ENCODE measurements at places on chromosomes 6 and 20. TPM values are rescaled to one million over a fixed set of nuclear protein-coding genes. Genes with fewer than 3 reads are reported as not detected.
A peak's percentile ranks its signal among the peaks of the same experiment; 100 is the strongest.

FOXQ1 gene
- 0.24 TPM for total RNA-seq

- no peak for DNase-seq
Observed at GRCh38 chr20:18041462-18041861, 16.3 kb downstream of the OVOL2 start.

GRCh38 chr6:8941577-8941976 lies 506.2 kb upstream of the SLC35B3 start:
- DNase-seq: no peak

HTR1E gene
- total RNA-seq: not detected

DNA sequence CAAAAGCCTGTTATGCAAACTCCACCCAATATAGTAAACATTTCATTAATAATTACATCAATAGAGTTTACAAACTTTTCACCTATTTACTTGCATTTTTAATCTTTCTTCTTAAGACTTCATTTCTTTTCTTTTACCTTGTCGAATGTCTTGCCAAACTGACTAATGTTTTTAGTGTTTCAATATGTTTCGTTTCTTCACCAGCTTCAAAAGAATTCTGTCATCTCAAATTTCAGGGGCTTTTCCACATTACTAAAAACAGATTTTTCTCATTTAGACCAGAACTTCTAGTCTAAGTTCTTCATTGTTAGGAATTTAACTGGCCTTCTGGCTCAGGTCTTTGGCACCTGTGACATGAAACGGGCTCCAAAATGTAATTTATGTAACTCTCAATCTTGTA lies 196.5 kb downstream of the ARHGAP18 start:
- peak; percentile 57 for DNase-seq

GRCh38 chr20:36919715-36920333 lies 31.7 kb downstream of the SAMHD1 start:
- DNase-seq: peak; percentile 32
